ENCODE measurements at places on chromosomes 1 and 21.

GRCh38 chr1:169089776-169090175 is 16.7 kb upstream of the ATP1B1 start:
- DNase-seq, result no peak

DNA sequence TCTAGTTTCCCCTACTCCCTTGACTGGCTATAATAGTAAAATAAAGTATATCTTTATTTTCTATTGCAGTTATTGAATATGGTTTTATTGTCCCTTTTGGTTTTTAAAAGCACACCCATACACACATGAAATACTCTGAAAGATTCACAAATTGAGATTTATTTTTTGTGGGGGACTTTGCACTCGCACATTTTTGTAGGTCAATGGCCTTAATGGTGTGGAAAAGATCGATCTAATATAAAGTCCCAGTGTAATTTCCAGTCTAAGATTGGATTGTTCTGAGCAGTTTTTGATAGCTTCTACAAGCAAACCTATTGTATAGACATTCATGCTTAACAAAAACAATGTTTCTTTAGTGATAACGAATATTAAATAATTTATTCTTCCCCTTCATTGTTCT is 59.5 kb upstream of the INSL5 start:
- DNase-seq, result no peak

GRCh38 chr1:235710687-235711086 is 61.1 kb upstream of the GNG4 start:
- DNase-seq, result no peak

- no peak for DNase-seq
Observed at GRCh38 chr1:193260896-193261295, 74.5 kb upstream of the B3GALT2 start.

- DNase-seq, result no peak
Observed at GRCh38 chr1:99758073-99758511, 8.3 kb downstream of the FRRS1 start.

GRCh38 chr21:38667291-38667870 is 138.3 kb upstream of the ETS2 start:
- no peak for DNase-seq

DNA sequence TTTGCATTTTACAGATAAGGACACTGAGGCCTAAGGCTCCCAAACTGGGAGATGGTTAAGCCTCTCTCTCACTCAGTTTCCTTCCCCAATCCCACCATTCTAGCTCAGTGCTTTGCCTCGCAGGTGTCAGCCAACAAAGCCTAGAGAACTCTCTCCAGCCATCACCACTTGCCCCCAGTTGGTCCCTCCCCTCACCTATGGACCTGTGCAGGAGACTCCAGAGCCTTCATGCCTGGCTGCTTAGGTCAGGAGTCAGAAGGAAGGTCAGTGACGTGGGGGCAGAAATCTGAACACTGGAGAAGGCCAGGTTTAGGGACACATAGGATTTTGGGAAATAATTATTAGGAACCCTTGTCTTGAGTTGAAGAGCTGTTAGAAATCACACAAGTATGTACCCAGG is 295.3 kb downstream of the PTPRU start:
- no peak for DNase-seq

- DNase-seq, result no peak
Observed at GRCh38 chr1:239707615-239708014, 321.2 kb downstream of the CHRM3 start.

DNA sequence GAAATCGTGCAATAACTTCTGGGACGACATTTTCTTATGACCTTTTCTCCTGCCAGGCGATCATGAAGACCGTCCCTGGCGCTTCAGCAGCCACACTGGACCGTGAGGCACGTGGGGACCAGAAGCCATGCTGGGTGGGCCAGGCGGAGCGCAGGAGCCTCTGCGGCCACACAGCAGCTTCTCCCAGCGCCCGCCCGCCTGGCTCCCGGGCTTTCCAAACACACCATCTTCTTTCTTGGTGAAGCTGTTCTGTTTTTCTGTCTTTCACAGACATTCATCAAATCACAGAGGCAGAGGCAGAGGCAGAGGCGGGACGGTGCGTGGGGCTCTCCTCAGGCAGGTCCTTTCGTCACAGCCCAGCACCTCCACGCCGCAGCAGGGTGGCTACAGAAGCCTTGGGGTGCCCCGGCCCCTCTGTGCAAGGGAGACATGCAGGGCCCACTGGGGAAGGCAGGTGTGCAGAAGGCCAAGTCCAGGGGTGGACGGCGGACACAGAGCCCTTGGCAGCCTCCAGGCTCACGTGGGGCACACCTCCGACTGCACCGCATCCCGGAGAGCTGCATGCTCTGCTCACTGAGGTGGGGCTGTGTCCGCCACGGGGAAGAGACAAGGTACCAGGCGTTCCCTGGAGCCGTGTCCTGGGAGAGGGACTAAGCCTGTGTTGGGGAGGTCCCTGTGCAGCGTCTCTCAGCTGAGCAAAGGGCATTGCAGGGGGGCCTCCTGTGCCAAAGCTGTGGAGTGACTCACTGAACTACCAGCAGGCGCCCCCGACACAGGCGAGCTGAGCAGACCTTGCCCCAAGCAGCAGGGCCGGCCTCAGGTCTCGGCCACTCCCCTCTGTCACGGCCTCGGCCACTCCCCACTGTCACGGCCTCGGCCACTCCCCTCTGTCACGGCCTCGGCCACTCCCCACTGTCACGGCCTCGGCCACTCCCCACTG is 2.6 kb upstream of the TMEM240 start:
- no peak for DNase-seq

- DNase-seq, result peak; percentile 100
Observed at GRCh38 chr1:40858856-40859416, 3.2 kb downstream of the CITED4 start.

DNA sequence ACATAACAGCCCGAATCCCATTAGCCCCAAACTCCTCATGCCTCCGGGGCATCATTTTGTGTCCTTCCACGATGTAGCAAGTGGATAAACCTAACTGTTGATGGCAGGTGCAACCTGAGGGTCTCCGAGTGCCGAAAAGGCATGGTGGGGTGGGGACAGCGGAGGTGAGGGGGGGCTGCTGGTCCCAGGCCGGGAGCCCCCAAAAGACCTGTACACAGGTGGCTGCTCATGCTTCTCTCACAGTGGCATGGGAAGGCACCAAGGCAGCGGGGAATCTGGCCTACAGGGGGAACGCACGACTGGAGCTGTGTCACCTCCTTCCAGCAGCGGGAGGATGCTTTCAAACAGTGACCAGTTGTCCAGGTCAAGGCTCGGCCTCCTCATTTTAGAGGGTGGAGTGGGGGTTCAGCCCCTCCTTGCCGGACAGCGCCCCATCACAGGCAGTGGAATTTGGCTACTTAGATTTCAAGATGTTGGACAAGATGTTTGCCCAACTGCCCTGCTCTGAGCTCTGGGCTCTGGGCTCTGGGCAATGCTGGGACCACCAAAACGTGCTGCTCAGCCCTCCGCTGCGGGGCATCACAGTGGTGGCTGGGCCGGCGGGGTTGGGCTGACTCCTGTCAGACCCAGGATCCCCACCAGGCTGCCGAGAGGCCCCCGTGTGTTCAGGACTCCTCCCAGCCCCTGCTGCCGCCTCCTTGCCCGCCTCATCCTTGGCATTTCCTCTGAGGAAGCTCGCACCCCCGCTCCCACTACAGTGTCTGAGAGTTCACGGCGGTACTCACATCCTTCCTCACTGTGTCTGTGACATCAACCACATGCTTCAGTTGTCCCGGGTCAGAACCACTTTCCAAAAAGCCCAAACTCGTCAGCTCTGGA is 7.6 kb downstream of the DNMT3L start:
- DNase-seq, result no peak

GRCh38 chr1:189678779-189679178 is 798.9 kb downstream of the BRINP3 start:
- no peak for DNase-seq

- DNase-seq, result no peak
Observed at GRCh38 chr1:245212221-245212710, 57.5 kb downstream of the KIF26B start.

DNA sequence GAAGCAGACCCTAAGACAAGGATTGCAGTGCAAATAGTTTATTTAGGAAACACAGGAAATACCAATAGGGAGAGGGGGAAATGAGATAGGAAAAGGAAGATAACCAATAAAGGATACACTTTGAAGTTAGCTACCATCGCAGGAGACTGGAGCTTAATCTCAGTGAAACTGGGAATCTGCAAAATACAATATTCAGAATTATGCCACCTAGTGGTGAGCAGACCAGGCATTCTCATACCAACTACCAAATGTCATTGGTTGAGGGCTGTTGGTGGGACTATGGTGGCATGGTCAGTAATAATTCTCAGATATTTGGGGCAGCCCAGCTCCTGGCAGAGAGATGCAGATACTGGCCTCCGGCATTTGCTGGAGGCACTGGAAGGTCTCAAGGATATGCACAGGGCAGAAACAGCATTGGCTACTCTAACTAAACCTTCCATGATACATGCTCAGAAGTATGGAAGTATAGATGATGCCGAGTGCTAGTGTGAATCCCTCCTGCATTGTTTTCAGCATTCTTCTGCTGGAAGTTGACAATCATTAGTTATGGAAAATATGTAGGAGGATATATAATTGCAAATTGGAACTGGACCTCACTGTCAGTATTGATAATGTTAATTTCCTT is 11.8 kb upstream of the ZFP69B start:
- DNase-seq, result peak; percentile 90

DNA sequence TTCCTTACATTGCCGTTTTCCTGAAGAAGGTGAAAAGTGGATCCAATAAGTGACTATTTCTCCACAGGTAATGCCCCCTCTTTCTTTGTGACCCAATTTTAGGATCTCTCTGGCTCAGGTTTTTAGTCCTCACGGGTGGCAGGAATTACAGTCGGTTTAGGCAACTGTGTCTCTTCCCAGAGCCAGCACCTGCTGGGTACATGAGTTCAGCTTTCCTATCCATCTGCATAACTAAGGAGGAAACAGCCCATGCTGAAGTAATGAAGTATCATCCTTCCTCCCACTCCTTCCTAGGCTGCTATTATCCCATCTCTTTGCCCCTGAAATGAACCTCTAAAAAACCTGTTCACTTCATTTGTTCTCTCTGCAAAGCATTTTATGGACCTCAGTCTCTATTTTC is 544.6 kb downstream of the NEGR1 start:
- DNase-seq, result no peak

DNA sequence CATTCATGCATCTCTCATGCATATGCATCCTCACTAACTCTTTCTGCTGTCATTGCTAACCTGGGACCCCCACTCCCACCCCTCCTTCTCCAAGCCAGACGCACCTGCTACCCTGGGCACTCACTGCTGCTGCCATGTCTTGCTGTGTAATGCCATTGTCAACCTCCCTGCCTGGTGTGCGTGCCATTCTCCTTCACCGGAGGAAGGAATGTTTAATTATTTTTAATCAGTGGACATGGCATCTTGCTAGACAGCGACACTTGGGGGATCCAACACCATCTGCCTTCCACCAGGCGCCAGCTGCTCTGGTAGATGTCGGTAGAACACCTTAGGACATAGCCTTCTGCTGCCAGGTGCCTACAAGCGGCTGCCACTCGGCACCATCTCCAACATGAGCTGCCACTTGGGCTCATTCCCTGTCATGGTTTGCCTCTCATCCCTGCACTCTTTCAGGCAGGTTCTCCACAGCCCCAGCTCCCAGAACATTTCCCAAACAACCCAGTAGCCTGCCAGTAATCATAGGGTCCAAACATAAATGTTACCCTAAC is 306.9 kb downstream of the TTLL7 start:
- DNase-seq, result no peak

GRCh38 chr1:207346513-207346912 is 25.0 kb downstream of the CD55 start:
- DNase-seq, result no peak

DNA sequence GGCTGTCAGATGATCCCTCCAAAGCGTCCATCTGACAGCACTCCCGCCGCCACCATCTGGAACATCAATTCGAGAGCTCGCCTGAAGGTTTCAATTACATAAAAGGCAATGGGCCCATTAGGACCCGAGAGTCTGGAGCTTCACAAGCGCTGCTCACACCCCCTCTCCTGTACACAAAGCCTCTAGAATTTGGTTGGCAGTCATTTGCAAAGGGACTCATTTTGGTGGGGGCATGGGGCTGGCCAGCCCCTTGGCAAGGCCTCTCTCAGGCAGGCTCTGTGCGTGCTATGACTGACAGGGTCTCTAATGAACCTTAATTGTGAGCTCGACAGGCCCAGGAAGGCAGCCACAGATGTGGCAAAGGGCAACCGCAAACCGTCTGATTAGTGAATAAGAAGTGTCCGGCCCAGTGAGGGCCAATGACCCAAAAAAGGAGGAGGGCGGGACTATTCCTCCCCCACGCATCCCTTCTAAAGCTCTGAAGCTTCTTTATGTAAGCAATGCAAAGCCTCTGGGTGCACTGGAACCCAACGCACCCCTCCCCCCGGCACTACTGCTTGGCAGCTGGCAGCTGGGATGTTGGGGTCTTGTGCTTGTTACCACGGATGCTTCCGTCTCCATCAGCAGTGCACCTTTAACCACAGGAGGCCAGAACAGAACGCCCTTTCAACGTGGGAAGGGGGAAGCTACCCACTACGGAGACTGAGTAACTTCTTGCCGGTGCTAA is 79.4 kb downstream of the CAPZB start:
- DNase-seq, result peak; percentile 94

DNA sequence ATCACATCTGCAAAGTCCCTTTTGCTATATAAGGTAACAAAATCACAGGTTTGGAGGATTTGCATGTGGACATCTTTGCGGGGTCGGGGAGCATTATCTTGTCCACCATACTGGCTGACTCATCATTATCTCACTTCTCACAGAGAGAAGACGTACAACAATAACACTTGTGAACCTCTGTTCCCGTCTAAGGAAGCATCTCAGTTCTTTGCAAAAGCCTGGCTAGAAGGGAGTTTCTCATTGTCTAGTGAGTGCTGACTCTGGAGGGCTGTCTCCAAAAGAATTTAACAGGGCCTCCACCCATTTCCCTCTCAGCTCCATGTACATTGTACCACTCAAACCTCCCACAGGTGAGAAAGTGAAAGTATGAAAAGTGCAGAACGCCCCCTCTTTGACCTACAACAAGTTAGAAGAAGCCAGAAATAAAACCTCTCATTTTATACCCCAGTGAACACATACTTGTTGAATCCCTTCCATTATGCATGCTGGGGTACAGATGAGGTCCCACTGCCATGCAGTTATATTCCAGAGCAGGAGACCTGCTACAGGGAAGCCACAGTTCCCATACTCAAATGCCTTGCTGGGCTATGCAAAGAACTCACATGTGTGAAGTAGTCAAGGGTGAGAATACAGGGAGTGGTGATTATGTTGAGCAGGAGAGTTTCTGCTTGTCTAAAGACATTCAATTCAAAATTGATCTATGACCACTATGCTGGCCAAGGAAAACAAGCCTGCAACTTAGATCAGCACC is 121.7 kb upstream of the PRDX6 start:
- DNase-seq, result no peak

- DNase-seq, result no peak
Observed at GRCh38 chr1:56359056-56359455, 220.3 kb downstream of the PLPP3 start.

DNA sequence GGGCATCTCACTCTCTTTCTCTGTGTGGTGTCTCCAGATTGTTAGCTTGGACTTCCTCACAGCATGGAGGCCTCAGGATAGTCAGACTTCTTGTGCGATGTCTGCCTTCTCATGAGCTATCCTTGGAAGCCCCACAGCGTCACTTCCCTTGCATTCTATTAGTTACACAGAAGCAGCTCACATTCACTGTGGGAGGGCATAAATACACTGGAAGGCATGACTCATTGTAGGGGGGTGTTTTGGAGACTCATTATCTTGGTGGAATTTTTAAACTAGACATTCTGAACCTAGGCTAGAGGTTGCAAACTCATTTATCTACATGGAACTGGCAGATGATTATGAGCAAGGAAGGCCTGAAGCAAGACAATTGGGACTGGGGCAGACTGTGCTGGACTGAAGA is 21.4 kb upstream of the FASLG start:
- DNase-seq, result no peak
